ENCODE measurements at places on chromosomes 6 and 20.

DNA sequence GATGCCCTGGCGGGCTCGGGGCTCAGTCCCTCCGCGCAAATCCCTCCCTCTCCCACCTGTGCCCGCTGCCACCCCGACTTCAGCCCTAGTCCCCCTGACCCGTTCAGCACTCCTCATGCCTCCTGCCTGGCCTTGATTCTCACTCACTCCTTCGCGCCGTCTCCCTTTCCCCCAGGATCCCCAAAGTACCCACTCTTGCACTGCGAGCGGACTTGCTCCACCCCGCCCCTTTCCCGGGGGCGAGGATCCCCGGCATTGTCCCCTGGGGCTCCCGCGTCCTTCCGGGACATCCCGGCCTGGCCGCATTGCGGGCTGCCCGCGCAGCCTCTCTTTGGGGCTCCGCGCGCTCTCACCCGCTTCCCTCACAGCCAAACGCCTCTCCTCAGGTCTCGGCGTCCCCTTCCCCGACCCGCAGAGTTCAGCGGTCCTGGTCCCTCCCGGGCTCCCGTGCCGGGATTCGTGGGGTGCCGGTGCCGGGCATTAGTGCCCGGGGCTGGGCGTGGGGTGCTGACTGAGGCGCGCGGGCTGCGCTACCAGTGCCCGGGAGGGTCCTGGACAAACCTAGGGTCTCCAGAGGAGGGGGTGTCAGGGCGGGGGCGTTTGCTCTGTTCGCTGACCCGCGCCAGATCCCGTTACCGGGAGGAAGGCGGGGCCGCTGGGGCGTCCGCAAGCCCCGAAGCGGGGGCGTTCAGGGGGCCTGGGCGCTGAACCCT, 45.5 kb upstream of the SUPT3H start:
- no peak for DNase-seq

DNA sequence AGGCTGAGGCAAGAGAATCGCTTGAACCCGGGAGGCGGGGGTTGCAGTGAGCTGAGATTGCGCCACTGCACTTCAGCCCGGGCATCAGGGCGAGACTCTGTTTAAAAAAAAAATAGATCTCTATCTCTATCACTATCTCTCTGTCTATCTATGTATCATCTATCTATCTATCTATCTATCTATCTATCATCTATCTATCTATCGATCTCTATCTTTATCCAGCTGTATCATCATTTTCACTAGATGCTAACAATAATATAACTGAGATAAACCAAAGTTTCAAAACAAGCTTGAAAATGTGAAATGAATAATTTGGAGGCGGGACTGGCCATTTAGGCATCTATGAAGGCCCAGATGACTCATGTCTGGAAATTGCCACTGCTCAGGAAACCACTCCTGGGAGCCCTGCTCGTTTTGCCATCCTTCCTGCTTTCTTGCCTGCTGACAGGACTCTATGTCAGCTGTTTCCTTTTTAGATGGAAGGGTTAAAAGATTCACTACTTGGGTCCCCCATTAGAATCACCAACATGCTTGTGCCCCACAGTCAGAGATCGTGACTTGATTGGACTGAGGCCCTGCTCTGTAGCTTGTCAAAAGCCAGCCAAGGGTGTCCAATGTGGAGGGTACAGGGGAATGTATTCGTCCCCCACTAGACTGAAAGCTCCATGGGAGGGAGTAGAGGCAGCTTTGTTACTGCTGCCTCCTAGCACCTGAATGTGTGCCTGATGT, 61.7 kb downstream of the UTRN start:
- DNase-seq, result peak; percentile 31

- no peak for DNase-seq
These were observed 314.2 kb downstream of the CDC5L start for GRCh38 chr6:44701637-44702101.

GRCh38 chr20:6295867-6296256, 173.0 kb upstream of the FERMT1 start:
- no peak for DNase-seq

GRCh38 chr6:98880486-98880885, 46.1 kb downstream of the POU3F2 start:
- DNase-seq, result no peak

- DNase-seq, result peak; percentile 81
These were observed 20.4 kb downstream of the WFDC3 start for GRCh38 chr20:45771182-45771759.

DNA sequence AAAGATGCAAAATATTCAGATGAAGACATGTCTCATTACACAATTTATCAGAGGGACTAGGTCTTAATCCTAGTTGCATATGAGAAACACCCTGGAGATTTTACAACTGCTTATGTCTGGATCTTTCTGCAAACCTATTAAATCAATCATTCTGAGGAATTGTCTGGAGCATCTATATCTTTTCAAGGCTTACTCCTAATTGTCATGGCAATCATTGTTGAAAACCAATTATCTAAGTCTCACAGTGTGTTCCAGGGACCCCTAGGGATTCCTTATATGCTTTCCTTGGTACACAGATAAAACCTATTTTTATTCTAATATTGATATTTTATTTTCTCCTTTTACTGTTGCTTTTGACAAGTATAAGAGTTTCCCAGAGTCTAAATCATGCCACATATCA, 696.9 kb upstream of the EYS start:
- DNase-seq, result no peak

GRCh38 chr6:135537741-135538301, 40.3 kb upstream of the AHI1 start:
- DNase-seq, result no peak

DNA sequence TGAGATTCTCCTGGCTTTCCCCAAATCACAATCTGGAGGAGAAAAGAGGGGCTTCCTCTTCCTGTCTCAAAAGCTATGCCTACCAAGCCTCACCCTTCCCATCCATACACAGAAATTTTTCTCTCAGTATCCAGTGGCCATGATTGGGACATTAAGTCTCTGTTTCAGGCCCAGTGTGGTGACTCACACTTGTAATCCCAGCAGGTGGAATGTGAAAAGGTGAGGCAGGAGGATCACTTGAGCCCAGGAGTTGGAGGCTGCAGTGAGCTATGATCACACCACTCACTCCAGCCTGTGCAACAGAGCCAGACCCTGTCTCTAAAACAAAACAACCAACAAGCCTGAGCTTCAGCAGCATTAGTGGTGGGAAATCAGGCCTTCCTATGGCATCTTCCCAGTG, 210.0 kb downstream of the OGFRL1 start:
- DNase-seq, result no peak

DNA sequence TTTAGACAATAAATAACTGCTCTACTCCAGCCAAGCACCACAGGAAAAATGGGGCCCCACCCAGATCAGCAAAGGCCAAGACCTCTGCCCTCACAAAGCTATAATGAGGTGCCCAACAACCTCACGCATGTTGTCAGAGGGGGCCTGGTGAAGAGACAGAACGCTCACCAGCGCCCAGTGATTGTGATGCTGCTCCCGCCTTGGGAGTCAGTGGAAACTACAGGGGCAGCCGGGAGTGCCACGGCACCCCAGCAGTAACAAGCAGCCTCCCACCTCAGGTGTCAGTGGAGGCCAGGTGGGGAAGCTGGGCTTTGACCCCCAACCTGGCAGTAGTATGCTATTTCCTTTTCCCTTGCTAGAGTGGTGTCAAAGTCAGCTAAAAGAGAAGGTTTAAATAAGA, 47.4 kb downstream of the TCP11 start:
- no peak for DNase-seq

GRCh38 chr6:115592025-115592424, 468.7 kb downstream of the FRK start:
- no peak for DNase-seq

GRCh38 chr20:53842301-53843099, 227.9 kb downstream of the BCAS1 start:
- DNase-seq, result no peak

DNA sequence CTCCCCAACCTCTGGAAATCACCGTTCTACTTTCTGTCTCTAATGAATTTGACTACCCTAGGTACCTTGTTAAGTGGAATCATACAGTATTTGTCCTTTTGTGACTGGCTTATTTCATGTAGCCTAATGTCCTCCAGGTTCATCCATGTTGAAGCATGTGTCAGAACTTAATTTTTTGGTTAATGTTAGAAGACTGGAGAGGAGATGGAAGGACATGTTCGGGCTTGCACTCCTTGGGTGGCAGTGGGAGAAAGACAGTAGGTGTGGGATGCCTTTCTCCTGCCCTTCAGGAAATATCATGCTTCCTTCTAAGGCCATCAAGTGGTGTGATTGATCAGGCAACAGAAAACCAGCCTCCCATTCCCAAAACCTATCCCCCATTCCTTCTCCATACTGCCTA, 61.1 kb upstream of the RNF144B start:
- no peak for DNase-seq

DNA sequence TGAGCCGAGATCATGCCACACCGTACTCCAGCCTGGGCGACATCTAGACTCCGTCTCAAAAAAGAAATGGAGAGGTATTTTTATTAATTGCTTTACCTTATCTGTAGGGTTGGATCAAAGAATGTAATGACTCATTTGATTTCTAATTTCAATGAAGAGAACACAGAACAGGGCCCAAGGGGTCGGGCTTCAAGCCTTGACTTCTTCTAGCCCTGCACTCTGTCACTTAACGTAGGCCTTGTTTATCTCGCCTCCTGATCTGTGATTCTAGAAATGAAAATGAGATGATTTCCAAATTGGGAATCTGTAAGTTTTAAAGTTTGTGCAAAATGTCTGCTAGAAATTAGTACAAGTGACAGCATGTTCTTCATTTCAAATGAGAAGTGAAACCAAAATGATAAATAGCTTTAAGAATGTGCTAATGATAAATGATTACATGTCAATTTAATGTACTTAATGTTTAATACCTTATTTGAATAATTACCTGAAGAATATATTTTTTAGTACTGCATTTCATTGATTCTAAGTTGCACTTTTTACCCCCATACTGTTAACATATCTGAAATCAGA, 180.5 kb downstream of the SLC16A10 start:
- DNase-seq, result no peak

GRCh38 chr20:37198932-37199660, 19.7 kb upstream of the MROH8 start:
- DNase-seq, result no peak

DNA sequence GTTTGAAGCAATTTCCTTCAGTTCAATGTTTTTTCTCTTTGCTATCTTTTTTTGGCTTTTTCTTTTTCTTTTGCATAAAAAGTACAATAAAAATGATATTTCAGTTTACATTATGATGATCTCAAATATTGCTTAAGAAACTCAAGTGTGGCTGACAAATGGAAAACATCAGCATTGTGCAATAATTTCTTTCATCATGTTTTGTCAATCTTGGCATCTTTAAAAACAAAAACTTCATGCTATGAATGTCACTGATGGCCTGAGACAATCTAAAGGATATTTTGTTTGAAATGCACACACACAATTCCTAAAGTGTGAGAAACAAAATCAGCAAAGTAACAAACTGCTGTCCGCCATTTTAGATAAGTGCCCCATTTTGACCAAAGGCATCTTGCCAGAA, 13.9 kb upstream of the MTCL3 start:
- no peak for DNase-seq

- DNase-seq, result no peak
These were observed 10.3 kb upstream of the BLCAP start for GRCh38 chr20:37538003-37538402.

DNA sequence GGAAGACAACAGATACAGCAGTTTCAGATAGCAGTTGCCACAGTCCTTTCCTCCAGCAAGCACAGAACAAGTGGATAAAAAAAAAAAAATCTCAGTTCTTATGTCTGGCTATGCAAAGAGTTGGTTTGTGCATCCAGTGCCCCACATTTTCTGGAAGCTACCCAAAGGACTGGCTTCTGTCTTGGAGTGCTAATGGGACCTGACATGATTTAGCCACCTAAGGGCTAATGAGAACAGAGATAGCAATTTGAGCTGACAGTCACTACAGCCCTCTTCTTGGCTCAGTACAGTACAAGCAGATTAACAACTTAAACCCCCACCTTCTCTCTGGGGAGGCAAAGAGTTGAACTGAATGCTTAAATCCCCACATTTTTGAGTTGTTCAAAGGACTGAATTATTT, 976.8 kb downstream of the TBC1D32 start:
- DNase-seq, result no peak

DNA sequence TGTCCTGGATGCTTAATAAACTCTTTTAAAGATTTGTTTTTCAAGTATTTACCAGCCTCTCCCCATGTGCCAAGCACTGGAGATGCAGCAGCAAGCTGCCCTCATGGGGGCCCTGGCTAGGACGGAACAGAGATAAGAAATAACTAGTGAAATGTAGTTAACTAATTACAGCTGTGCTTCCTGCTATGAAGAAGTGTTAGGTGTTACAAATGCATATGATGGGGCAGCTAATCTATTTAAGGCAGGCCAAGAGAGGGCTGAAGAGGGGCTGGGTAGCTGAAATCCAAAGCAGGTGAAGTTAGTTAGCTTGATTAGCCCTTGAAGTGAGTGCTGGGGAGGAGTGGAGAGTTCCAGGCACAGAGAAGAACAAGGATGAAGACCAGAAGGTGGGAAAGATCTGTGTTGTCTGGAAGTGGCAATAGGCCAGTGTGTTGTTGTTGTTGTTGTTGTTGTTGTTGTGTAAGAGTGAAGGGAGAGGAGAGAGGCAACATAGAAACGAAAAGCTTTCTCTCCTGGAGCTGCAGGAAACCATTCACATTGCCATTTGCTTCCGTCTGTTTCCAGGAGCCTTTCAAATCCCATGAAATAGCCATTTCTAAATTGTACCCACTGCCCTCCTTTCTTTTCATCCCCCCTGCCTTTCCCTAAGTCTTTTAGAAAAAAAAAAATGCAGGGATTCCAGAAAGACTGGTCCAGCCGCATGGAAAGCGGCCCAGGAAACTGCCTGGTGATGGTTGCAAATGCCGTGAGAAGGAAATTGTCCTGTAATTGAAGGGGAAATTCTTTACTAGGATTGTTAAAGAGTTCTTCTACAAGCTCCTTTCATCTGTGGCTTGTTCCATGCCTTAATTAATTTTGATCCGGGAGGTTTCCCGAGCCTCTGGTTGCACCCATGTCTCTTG, 119.6 kb downstream of the TFAP2C start:
- no peak for DNase-seq

- DNase-seq, result no peak
These were observed 86.9 kb downstream of the RFX6 start for GRCh38 chr6:116963972-116964371.

DNA sequence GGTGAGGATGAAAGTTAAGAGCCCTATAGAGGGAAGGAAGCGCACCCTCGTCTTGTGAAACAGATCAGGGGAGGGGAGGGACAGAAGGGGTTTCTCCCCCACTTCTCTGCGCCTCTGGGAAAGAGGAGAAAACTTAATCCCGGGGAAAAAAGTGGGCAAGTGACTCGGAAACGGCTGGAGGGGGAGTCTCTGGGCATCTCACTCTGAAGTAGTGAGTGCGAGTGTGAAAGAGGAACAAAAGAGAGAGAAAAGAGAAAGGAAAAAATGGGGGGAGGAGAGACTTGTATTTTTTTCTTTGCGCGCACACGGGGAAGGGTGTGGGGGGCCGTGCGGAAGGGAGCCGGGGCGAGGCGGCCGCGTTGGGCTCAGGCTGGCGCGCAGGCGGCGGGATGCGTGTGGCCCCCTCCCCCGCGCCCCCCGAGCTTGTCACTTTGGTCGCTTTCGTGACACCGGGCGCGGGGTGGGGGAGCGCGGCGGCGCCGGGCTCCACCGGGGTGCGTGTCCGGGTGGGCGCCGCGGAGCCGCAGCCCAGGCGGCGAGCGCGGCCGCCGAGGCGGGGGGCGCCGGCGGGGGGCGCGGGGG, 454 bp downstream of the L3MBTL3 start:
- DNase-seq, result no peak

All from LoVo (cell line).